ENCODE measurements at places on chromosomes 5 and 9. TPM values are rescaled to one million over a fixed set of nuclear protein-coding genes. Genes with fewer than 3 reads are reported as not detected.

The AGPAT2 gene
- 4.7 TPM for total RNA-seq

DNA sequence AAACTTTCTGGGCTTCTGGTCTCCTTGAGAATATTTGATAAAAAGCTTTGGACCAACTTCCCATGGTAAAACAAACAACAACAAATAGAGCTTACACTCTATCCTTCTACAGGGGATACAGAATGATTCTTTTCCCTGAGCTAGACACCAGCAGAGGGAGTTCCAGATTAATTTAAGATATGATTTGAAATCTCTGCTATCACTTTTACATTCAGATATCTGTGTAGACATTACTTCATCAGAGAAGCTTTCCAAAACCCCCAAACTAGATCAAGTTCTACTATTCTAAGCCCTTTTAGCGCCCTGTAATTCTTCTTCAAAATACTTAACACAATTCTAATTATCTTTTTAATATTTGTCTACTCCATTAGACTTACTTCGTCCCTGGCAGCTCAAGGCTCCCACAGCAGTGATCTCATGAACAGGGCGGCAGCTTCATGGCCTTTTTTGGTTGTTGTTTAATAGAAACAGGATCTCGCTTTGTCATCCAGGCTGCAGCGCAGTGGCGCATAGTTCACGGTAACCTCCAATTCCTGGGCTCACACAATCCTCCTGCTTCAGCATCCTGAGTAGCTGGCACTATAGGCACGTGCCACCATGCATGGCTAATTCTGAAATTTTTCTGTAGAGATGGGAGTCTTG, 955 bp upstream of the GALNT12 start:
- DNase-seq, result no peak

The SLC45A2 gene
- total RNA-seq, result not detected

The F12 gene
- total RNA-seq, result not detected

GRCh38 chr9:92486371-92486770, 4.1 kb upstream of the ASPN start:
- DNase-seq, result no peak

The C9 gene
- total RNA-seq, result not detected

GRCh38 chr5:3517348-3517747, 78.3 kb upstream of the IRX1 start:
- DNase-seq, result no peak

DNA sequence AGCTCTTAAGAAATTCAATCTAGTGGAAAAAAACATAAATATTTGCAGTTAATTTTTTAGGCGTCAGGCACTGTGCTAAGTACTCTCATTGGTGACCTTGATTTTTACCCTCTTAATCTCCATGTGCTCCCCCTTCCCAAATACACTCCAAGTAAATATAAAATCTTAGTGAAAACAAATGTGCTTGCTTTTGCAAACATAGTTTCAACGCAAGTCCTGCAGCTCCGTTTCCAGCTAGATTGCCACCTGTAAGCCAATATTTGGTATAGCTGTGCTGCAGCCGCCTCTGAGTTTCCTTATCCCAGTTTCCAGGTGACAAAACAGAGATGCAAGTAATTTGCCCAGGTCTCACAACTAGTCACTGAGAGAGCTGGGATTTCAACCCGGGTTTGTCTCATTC, 1.9 kb upstream of the MTMR12 start:
- no peak for DNase-seq

The BARHL1 gene
- not detected for total RNA-seq

The NUTM2G gene
- not detected for total RNA-seq

- DNase-seq, result no peak
These were observed 12.5 kb upstream of the ZSWIM6 start for GRCh38 chr5:61319388-61320146.

The CD74 gene
- 401 TPM for total RNA-seq

- DNase-seq, result no peak
These were observed 137.1 kb downstream of the FGF1 start for GRCh38 chr5:142548739-142549275.

- DNase-seq, result no peak
These were observed 10.2 kb downstream of the SPRY4 start for GRCh38 chr5:142314606-142315005.

DNA sequence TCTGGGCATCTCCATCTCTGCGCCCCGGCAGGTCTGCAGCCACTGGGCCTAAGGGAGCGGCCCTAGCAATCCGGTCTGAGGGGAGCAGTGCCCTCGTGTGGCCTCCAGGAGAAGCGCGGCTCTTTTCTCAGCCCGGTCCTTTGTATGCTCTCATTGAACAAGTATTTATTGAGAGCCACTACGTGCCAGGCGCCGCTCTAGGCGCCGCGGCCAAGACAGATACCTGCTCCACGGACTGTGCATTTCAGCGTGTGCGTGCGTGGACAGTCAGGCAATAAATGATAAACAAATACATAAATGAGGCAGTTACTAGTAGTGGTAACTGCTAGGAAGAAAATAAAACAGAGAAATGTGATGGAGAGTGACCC, 2.3 kb upstream of the SLC4A9 start:
- DNase-seq, result peak; percentile 78

The LECT2 gene
- not detected for total RNA-seq

- no peak for DNase-seq
These were observed 401.2 kb downstream of the IRX1 start for GRCh38 chr5:3996707-3997336.

DNA sequence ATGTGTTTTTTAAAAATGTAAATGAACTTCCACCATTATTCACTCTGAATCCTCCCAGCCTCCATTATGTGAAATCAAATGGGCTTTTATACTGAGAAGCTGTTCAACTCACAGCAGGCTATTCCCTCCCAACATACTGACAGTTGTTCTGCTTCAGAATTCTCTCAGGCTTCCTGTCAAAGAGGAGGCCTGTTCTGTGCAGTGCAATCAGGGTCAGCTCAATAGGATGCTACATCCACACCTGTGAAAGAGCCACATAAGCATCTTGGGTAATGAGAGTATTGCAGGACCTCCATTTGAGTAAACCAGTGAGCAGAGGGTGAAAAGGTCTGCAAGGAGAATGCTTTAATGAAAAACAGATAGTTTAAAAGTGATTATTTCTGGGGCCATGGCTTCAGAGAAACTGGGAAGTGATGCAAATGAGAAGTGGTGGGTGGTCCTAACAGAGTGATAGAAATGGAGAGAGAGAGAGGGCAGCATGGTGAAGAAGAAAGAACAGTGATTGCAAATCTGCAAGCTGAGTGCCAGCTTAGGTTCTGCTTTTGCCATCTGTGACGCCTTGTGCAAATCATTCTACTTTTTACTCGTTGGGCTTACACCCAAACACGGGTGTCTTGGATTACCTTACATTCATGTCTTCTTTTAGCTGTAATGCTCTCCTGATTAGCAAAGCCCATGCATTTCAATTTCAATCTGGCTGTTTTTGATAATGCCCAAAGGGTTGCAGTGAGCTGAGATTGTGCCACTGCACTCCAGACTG, 202.5 kb upstream of the NMUR2 start:
- DNase-seq, result no peak

DNA sequence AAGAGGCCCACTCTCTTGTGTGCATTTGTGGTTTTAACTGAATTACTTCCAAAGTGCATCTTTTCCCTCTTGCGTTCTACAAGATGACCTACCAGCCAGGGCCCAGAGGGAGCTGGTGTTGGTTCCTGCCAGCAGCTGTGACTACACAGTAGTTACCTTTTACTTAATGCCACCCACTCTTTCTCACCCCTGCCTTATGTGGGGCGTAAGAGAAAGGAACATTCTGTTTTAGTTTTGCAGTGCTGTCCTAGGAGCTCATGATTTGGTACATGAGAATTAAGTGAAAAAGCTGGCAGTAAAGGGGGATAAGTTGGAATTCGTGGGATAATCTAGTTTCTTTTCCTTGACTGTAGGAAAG, 45.4 kb downstream of the RCL1 start:
- no peak for DNase-seq

The HMCN2 gene
- not detected for total RNA-seq

GRCh38 chr9:5587024-5587423, 41.9 kb upstream of the RIC1 start:
- peak; percentile 13 for DNase-seq

GRCh38 chr9:129696944-129697655, 31.7 kb downstream of the PRRX2 start:
- no peak for DNase-seq

GRCh38 chr9:21465859-21466518, 16.1 kb downstream of the IFNE start:
- no peak for DNase-seq

DNA sequence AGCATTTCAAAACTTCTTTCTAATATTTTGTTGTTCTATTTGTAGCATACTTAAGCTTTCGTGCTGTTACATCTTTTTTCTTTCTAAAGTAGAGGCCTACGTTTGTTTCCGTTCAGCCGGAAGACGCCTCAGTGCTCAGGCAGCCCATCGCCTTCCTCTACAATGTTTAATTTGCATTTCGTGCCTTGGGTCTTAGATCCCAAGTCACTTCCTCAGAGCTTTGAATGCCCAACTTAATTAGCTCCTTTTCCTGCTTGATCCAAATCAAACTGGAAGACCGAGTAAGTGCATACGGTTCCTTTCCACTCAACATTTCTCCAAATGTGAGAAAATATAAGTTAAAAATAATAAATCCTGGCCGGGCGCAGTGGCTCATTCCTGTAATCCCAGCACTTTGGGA, 43.2 kb downstream of the MRPL36 start:
- no peak for DNase-seq

The PDE6A gene
- not detected for total RNA-seq

The CNTNAP3 gene
- total RNA-seq, result not detected

The CXCL14 gene
- total RNA-seq, result not detected

- no peak for DNase-seq
These were observed 494.6 kb downstream of the GADD45G start for GRCh38 chr9:90099262-90099963.

The TXNDC8 gene
- not detected for total RNA-seq

The HTR4 gene
- total RNA-seq, result not detected

The PCAT7 gene
- not detected for total RNA-seq

The NR6A1 gene
- total RNA-seq, result not detected

DNA sequence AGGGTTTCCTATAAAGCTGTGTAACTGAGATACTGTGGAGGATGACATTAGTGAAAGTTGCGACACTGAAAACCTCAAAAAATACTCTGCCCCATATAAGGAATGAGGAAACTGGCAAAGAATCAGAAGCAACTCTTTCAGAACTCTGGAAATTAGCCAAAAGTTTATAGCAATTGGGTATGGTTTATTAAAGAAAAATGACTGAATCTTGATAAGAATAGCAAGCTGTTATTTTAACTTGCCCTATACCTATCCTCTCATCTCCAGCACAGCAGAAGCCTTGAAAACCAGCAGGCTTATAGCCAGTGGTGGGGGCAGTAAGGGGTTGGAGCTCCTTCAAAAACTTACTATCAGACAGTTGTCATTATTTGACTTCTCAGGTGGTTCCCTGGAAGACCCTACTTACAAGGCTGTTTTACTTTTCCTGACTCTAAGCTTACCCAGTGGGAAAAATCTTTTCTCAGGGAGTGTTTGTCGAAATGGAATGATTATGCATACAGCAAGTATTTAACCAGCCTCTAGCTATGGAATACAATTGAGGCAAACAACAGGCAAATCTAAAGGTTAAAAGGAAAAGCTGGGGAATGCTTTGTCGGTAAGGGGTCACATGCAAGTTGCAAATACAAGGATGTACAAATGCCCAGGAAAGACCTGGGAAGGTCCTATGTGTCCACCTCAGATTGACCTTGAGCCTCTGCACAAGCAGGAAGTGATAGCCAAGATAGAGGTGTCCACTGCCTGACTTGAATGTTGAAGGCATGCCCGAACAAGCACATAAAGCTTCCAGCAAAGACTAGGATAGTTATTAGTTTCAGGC, 21.0 kb upstream of the FAM151B start:
- no peak for DNase-seq

- DNase-seq, result no peak
These were observed 314.7 kb upstream of the ADAMTSL1 start for GRCh38 chr9:18159254-18159653.

The SGCD gene
- total RNA-seq, result 0.42 TPM

The ADAMTS2 gene
- total RNA-seq, result not detected

DNA sequence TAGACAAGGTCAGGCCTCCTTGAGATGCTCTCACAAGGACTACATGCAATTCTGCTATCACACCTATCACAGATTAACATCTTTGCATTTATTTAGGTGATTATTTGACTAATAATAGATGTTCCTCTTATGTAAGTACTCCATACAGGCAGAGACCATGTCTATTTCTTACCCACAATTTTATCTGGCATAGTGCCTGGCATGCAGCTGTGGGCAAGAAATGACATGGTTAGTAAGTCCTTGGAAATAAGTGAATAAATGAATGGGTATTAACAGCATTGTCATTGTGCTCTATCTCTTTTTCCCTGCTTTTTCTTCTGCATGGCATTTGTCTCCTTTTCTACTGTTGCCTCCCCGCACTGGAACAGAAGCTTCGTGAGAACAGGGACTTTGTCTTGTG, 49.4 kb downstream of the SLC22A5 start:
- no peak for DNase-seq

The PFN3 gene
- total RNA-seq, result not detected

DNA sequence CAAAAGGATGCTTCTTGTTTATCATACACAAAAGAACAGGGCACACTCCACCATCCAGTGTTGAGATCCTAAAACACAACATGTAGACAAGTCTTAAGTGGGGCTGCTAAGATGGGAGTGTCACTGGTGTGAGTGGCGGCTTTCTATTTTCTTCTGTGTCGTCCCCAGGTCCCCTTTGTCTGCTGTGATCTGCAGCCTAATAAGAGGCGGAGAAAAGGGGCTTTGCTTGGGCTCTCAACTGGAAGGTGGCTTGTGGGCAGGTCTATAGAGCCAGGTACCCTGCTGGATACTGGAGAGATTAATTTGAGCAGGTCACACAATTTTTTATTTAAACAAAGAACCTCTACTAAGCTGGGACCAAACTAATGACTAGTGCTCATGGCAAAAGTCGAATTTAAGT, 126.1 kb upstream of the SAP30L start:
- no peak for DNase-seq

The BTF3 gene
- total RNA-seq, result 815 TPM

The PCDHGB4 gene
- total RNA-seq, result not detected

DNA sequence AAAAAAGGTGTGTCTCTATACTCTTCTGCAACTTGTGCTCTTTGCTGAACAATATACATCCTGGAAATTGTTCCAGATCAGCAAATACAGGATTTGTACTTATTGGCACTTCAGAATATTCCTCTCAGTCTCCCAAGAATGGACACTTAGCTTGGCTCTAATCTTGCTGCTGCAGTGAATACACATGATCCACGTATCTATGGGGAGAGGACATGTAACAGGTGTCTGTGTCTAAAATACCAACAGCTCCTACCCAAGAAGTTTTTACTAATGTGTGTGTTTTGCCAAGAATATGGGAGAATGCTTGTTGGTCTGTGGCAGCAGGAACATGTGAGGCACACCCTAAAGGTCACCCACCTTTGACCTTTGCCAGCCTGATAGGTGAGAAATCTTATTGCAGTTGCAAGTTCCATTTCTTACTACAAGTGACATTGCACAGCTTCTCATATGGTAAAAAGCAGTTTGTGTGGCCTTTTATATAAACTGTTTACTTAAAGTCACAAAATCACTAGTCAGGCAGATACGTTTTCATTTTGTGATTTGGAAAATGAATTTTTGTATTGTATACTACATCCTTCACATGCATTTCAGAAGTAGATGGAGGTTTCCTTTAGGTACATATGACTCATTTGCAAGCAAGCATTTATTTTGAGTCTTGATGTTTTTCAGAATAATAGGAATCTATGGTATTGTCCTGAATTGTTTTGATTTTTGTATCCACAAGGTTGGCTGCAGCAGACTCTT, 35.8 kb downstream of the PHF2 start:
- no peak for DNase-seq
